ENCODE measurements at places on chromosomes 4 and X.

DNA sequence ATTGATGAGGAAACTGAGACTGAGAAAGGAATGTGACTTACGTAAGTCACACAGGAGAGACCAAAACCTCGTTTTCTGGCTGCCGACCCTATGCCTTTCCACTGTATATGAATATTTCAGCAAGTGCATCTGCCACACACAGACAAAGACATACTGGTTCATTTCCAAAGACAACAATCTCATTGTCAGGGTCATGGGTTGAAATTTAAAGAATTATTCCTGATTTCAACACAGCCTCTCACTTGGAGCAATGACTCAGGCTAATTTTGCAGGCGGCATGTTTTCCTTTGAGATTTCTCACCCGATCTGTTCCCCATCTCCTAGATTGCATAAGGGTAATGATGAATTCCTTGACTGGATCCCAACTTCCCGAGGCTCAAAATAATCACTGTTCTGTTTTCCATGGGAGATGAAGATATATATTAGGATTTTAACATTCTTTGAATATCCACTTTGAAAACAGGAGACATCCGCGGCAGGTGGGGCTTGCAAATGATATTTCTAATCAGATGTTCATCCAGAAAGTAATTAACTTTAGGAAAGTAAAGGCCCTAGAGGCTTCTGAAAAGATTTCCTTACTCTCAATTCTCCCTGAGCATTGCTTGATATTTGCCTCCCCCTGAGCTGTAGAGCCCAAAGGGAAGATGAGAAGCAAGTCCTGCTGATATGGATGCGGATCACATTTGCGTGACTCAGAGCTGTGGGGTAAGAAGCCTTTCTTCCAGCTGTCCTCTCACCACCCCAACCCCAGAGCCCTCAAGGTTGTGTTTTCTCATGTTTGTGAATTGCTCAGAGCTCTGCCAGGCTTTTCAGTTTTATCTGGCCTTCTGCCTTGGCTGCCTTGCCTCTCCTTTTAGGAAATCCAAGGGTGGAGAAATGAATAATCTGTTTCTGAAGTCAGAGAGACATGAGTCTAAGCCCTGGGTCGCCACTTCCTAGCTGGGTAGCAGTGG, 361.1 kb upstream of the BOD1L1 start:
- no peak for DNase-seq

- DNase-seq = no peak
Measured at GRCh38 chrX:638482-639131, 8.0 kb downstream of the SHOX start.

- no peak for DNase-seq
Measured at GRCh38 chr4:31923634-31924033, 1203.5 kb downstream of the PCDH7 start.

GRCh38 chr4:68271851-68272357, 26.4 kb upstream of the TMPRSS11B start:
- DNase-seq = no peak

DNA sequence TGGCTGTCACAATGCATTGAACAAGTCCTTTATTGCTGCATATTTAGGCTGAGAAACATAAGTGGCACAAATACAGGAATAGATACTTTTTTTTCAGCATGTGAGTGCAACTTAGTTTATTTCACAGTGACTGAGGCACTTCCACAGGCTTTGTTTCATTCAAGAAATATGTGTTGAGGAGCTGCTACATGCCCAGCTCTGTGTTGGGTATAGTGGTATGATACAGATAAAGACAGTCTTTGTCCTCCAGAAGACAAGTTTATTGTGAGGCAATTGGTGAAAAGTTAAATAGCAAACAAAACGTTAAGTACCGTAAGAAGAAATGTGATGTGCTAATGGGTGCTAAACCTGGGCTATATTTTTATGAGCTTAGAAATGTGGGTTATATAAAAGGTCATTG, 186.4 kb downstream of the SPRY1 start:
- DNase-seq = no peak

DNA sequence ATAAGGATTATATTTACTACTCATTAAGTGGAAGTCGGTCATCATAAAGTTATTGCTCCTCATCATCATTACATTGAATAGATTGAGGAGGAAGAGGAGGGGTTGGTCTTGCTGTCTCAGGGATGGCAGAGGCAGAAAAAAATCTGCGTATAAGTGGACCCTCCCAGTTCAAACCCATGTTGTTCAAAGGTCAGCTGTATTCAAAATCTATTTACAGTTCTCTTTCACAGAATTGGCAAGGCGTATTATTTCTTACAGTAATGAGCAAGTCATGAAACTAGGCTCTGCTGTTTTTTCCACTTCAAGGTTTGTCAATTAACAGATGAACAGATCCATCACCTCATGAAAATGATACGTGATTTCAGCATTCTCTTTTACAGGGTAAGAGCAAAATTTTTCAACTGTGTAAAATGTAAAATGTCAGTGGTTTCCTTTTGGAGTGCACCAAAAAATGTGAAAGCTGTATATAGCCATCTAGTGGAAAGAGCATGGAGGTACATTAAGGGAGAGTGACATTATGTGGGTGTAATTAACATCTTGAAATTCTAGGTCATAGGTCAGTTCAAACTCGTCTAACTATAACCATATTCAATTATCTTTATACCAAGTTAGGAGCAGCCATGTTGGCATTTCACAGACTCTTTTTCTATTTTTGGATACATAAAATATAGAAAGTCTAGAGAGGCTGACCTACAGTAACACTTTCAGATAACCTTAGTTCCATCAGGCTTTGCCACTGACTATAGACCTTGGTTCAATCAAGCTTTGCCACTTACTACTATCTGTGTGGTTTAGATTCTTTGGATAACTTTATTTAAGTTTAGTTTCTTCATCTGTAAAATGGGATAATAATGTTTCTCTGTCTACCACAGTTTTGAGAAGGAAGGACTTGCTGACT, 30.1 kb downstream of the NEIL3 start:
- no peak for DNase-seq

DNA sequence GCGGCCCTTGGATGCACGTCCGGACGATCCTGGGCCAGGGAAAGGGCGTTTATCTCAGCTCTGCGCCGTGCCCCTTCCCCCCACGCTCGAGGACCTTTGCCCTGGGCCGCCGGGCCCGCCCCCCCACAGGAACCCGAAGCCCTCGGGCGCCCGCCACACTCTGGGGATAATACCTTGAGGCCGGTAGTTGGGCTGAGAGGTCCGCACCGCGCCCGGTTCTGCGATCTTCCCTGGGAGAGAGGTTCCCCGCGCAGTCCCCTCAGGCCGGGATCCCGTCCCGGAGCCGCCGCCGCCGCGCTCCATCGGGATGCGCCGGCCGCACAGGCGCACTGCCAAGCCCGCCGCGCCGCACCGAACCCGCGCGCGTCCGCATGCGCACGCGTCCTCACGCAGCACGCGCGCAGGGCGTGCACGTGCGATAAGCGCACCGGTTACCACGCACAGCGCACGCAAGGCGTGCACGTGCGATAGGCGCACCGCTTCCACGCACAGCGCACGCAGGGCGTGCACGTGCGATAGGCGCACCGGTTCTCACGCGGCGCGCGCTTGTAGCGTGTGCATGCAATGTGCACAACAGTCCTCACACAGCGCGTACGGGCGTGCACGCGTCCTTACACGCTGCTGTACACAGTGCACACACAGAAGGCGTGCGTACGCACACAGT, at the start of gene MAP7D2:
Gene MAP7D2 (minus strand): TSS at position 331 of the 664 bp plus-strand sequence. CDS start 28 bp downstream, at position 303.
- no peak for DNase-seq

DNA sequence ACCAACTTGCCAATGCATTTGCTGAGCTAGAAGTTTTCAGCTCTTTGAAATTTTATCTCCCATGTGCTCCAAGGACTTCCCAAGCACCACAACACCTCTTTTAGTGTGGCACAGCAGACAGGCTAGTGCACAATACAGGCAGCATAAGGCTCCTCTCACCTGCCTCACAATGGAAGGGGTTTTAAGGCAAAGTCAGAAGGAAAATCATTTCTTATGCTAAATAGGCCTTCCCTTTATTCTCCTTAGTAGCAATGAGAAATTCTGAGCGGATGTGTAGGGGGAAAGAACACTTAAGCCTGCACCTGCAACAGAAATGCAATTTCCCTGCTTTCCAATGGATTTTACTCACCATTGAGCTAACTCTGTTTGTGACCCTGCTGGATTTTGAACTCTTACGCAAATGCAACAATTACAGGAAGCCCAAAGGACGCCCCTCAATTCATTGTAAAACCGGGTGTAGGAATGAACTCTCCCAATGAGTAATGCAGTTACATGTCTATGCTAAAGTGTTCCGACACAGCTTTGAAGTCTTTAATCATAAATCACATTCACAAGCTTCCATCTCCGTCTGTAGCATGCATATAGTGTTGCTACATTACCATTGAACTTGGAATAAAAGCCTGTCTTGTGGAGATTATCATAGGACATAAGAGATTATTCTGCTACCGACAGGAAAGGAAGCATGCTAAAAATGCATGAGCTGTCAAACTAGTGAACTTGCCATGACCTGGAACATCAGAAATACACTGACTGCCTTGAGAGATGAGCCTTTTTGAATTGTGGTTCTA, 1084.9 kb downstream of the RPA4 start:
- no peak for DNase-seq

DNA sequence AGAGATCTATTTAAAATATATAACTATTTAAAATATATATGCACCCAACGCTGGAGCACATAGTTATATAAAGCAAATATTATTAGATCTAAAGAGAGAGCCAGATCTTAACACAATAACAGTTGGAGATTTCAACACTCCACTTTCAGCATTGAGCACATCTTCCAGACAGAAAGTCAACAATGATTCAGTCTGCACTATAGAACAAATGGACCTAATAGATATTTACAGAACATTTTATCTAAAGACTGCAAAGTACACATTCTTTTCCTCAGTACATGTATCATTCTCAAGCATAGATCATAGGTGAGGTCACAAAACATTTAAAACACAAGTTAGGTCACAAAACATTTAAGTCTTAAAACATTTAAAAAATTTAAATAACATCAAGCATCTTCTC, 36.4 kb downstream of the NLRP2B start:
- no peak for DNase-seq
